Fibroblast of upper back skin (primary cell): ENCODE measurements at places on chromosomes 2 and 18.

DNA sequence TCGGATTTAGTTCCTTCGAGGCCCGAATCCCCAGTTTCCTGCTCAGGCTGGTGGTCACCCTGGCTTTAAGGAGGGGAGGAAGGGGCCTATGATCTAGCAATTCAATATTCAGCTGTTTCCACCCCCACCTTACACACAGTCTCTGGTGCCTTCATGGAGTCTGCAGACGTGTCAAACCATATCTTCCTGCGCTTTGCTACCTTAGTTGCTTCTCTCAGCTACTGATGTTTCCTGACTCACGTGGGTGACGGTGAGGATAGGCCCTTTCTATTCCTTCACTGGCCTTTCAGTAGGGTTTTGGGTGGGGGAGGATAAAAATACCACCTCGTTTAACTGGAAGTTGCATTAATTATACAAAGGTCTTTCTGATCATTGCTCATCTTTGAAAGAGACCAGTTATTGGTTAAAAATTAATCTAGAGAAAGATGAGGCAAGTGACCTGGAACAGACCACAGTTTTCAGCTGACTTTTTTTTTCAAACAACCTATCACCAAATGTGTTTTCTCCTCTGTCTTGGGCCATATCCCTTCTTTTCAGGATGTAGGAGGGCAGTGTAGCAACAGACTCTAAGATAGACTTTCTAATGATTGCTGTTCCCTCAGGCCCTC, 49.7 kb downstream of the SH2D6 start:
- DNase-seq, result no peak

DNA sequence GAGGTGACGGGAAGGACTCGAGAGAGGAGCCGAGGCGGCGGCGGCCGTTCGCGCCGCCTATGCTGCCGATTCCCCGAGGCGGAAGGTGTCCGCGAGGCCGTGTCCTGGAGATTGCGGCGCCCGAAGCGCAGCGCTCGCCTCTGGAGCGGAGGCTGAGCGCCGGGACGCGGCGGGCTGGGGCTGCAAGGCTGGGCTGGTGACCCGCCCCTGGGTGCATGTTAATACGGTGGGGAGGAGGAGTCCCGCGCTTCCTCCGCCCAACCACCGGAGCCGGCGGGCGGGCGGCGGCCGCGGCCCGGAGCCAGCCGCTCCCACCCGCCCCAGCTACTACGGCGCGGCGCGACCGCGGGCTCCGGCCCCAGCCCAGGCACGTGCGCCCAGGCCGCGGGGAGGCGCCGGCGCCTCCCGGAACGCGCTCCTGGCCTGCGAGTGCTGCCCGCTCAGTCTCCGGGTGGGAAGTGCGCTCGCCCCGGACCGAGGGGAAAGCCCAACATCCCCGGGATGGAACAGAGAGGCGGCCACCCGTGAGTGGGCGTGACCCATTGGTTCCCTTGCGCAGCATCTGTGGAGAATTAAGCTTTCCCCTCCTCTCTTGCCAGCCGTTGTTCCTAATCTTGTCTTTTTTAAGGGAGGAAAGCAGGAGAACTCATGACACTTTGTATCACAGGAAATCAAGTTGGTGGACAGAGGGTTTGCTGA, at the start of gene DLGAP1:
Gene DLGAP1, minus strand, starts transcription at position 195 of the 699 bp plus-strand sequence.
- DNase-seq, result peak; percentile 36

DNA sequence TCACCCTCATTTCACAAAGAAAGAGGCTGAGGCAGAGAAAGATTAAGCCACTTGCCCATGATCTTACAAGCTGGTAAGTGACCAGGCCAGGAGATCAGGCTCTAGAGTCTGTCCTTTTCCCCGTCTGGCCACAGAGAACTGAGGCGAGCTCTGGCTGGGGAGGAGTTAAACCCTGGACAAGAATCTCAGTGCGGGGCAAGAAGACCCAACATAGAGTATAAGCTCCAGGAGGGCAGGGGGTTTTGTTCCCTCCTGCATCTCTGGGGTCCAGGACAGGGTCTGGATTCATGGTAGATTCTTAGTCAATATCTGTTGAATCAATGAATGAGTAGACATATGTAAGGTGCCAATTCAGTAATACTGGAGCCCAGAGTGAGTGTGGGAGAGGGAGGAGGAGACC, 12.9 kb upstream of the INPP5D start:
- no peak for DNase-seq

DNA sequence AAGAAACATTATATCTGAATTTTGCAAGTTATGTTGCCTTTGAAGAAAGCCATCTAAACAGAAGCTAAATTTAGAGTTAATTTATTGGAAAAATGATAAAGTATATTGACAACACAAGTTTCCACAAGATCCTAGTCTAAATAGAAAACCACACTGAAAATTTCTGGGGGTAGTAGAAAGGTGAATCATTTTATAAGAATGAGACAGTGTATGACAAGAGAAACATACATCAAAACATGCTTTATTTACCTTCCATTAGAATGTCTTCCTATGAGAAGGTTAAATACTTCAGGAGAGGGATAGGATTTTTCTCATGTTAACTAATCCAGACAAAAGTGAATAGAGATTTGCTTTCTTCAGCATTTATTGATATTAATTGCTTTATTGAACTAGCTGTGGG, 1389.8 kb upstream of the ZEB2 start:
- DNase-seq, result peak; percentile 37

GRCh38 chr2:70043252-70043875, 43.9 kb upstream of the PCBP1 start:
- no peak for DNase-seq
